ENCODE measurements at places on chromosomes 6 and 20.

- no peak for DNase-seq
These were observed 57.1 kb downstream of the PSMG4 start for GRCh38 chr6:3315841-3316240.

GRCh38 chr6:215335-216034 is 76.8 kb upstream of the DUSP22 start:
- no peak for DNase-seq

DNA sequence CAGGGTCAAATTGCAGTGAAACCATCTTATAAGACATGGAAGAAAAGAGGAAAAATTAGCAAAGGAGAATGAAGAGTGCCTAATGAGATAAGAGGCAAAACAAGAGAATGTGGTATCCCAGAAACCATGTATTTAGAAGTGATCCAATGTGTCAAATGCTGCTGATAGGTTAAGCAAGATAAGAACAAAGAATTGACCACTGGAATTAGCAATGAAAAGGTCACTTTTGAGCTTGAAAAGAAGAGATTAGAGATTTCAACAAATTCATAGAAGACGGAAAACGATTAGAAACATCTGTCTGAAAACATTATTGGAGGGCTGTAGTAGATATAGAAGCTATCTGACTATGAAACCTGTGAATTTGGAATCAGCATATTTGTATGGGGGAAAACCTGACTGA is 112.2 kb downstream of the AHI1 start:
- no peak for DNase-seq

- no peak for DNase-seq
These were observed 73.7 kb downstream of the EDN1 start for GRCh38 chr6:12363651-12364381.

DNA sequence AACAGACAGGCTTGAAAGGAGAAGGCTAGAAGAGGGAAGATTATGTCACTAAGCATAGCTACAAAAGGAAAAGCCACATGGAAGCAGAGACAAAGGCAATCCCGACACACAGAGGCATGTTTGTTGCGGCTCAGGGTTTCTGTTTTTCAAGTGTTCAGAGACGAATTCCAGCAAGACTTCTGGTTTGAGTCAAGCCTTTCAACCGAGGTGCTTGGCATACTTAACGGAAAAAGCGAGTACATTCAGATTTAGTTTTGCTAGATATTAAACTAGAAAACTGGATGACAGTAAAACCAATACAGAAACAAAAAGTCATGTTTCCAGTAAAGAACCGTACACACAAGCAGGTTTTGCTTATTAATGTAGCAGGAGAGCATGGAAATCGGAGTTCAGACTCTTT is 27.2 kb downstream of the MCUR1 start:
- no peak for DNase-seq

GRCh38 chr6:140230282-140230681 is 855.8 kb upstream of the CITED2 start:
- DNase-seq = no peak

DNA sequence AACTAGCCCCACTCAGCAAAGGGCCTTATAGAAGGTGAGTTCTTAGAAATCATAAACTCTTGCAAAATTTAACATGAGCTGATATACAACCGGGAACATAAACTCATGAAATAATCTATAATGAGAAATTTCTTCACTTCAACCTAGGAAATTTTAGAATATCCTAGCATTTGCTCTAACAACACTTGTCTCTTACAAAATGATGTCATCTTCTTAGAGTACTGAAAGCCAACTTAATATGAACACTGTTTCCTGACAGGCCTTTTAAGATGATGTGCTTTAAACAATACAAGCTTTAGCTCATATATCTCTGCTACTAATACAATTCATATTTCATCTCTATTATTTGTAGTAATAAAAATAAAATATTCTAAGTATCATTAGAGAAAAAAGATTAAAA is 932 bp downstream of the PACRG start:
- DNase-seq = no peak

DNA sequence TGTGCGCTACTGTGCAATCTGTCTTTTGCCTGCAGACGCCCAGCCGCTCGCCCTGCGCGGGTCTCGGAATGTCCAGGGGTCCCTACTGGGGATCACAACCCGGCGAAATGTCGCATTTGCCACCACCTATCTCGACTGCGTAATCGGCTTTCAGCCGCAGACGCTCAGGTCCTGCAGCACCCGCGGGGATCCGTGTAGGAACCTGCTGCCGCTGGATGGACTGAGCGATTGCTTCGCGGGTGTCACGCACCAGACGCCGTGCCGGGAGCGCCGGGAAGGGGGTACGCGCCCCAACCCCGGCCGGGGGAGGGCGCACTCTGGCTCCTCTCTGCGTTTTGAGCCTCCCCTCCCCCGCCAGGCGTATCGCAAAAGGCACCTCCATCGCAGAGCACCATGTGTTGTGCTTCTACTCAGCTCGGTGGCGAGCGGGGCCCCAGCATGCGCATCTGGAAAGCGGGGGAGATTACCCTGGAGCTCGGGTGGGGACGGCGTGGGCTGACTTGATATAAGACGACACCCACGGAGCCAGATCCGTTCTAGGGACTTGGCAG is 747 bp upstream of the PTPRA start:
- no peak for DNase-seq

DNA sequence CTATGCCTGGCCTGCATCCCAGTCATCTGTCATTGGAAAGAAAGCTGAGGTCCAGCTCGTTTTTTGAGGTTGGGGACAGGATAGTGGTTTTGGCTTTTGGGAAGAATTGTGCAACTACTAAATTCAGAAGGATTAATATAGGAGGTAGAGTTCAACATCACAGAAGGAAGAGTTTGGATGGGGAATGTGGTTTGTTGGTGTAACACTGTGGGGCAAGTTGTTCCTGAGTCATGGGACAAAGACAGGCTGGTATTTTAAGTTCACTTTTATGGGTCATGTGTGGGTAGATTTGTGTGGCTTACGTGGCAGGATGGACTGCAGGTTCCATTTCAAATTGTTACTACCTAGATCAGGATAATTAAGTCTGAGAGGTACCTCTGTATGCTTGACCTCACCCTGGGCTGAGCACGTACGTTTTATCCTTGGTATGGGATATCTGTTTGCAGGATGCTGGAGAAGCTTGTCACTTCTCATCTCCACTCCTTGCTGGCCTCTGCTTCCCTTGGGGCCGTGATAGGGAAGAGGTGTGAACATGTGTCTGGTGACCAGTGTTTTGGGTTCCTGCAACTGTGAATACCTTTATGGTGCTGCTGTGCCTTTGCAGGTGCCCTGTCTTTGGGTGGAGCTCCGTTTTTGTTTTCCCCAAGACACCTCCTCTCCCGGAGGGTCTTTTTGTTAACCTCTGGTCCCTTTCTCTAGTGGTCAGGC is 177.6 kb downstream of the JARID2 start:
- DNase-seq = no peak

DNA sequence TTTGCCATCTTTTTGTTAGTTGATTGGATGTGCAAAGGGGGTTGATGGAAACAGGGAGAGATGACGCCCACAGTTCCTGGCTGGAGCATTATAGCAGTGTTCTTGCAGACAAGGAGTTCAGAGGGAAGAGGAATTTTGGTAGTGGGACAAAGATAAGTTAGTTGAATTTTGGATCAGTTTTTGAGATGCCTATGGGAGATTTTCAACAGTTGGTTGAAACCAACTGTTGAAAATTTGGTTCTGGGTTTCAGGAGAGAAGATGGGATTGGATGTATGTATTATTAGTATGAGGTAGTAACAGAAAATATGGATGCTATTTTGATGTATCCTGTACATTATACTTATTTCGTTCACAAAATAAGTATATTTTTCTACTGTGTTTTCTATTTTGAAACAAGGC is 274.2 kb downstream of the CDKAL1 start:
- DNase-seq = no peak

DNA sequence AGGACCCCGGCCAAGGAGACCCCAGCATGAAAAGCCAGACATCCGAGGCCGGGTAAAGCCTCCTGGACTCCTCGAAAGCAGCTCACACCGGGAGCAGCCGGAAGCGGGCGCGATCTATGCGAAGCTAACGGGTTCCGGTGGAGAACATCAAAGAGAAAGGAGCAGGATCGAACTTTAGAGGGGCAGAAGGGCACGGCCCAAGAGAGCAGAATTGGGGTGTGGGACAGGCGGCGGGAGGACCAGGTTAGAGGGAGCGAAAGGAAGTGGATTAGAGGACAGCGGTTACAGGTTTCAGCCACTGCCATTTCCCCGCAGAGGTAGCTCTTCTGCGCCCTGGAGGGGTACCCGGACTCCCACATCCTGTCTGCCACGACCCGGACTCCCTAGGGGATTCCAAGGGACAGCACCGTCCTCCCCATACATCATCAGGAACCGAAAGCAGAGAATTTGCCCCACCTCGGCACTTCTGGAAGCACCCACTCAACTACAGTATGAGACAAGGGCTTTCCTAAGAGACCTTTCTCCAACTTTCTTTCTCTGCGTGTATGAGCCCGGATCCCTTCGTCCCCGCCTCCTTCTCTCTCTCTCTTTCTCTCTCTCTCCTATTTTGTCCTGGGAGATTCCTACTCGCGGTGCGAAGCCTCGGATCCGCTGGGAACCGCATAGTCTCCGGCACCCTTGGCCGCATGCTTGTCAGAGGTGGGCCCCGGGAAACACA is 507 bp upstream of the VGLL2 start:
- DNase-seq = no peak

DNA sequence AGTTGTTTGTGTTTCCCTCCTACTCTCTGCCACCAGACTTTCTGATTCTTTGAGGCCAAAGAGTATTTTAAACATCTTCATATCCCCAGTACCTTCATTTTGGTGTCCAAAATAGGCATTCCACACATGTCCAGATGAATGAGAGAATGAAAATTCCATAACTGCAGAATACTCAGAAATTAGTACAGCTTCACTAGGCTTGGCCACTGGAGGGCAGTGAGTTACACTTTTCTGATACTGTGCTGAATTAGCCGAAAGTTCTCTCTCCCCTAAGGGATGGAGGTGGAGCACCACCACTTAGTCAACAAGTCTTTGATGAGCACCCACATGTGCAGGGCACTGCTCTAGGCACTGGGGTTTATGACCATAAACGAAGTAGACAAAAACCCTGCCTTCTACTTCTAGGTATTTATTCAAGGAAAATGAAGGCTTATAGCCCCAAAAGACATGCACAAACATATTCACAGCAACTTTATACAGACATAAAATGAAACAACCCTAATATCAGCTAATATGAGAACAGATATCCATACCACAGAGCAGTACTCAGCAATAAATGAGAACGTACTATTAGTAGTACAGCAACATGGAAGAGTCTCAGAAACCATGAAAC is 46.1 kb upstream of the TMEM217 start:
- DNase-seq = no peak

DNA sequence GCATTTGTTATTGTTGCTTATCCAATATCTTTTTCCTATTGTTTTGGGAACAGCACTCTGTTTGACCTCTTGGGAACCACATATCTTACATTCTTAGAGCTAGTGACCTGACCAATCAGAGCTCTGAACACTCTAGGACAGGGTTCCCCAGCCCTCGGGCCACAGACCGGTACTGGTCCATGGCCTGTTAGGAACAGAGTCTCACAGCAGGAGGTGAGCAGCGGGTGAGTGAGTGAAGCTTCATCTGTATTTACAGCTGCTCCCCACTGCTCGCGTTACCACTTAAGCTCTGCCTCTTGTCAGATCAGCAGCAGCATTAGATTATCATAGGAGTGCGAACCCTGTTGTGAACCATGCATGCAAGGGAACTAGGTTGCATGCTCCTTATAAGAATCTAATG is 226.0 kb upstream of the TSHZ2 start:
- no peak for DNase-seq

DNA sequence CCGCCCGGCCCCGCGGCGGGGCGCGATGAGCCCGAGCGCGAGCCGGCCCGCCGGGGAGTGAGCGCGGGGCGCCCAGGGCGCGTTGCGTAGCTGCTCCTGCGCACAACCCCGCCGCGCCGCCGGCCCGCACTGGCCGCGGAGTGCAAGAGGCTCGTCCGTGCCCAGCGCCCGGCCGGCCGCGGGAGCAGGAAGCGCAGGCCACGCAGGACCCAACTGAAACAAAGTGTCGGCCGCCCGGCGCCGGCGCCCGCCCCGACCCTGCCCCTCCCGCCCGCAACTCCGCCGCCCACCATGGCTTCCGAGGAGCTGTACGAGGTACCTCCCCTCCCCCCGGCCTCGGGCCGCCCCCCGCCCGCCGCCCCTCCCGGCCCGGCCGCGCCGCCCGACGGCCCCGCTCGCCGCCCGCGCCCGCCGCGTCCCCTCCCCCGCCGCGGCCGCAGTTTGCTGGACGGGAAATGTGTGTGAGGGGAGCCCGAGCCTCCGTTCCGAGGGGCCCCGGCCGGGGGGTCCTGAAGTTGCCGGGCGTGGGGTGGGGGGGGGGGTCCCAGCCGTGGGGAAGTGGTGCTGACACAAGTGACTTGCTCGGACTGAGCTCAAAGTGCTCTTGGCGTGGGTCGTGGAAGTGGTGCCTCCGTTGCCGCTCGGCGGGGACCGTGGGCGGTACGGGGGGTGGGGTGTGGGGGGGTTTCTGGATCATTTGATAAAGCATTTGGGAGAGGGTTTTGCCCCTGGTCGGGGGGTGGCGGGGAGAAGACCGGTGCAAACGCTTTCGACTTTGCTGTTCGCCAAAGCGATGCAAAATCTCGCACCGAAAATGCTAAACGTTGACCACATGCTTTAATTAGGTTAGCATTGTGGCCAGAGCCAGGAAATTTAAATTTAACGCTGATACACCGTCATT is 539 bp downstream of the CDYL start:
- DNase-seq = no peak

DNA sequence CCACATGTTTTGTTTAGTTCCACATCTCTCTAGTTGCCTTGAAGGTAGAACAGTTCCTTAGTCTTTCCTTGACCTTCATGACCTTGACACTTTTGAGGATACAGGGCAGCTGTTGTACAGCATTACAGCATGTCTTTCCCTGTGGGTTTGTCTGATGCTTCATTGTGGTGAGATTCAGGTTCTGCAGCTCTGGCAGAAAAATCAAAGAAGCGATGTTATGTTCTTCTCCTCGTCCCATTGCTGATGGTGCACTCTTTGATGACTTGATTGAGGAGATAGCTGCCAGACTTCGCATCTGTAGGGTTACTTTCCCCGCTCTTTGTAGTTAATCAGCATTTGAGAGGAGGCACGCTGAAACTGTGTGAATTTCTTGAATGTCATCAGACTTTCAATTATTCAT is 12.0 kb downstream of the CEBPB start:
- DNase-seq = no peak

DNA sequence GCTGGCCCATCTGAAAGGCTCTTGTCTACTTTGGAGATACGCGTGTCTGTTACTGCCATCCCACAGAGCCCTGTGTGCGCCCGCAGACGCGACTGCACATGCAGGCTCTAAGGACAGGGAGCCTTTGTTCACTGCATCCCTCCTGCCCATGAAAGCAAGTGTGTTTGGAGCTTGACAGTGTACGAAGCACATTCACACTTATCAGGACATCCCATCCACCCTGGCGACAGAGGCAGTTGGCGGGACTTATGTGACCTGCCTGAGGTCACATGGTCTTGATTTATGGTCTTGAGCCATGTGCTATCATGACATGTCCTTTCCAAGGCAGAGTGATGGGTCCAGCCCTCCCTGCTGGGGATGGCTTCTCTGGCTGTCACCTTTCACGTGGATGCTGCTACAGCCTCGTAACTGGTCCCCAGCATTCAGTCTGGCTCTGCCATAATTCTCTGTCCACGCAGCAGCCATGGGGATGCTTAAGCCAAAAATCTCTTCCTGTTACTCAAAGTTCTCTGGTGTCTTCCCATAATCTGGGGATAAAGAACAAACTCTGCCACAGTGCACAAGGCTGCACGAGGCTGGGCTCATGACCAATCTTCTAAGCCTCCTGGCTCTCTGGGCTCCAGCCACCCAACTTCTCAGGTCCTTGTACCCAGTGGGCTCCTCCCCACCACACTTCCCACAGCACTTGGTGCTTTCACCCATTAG is 36.3 kb upstream of the FAM83D start:
- DNase-seq = no peak

GRCh38 chr6:92710048-92710447 is 709.3 kb downstream of the EPHA7 start:
- no peak for DNase-seq

All from esophagus squamous epithelium (tissue), 5 donors.